Stimulated activated CD8-positive, alpha-beta memory T cell treated with anti-CD3 and anti-CD28 coated beads, Interleukin-4, amount 100 ng/mL, for 1 hour (primary cell): ENCODE measurements at places on chromosomes 13 and 19.

DNA sequence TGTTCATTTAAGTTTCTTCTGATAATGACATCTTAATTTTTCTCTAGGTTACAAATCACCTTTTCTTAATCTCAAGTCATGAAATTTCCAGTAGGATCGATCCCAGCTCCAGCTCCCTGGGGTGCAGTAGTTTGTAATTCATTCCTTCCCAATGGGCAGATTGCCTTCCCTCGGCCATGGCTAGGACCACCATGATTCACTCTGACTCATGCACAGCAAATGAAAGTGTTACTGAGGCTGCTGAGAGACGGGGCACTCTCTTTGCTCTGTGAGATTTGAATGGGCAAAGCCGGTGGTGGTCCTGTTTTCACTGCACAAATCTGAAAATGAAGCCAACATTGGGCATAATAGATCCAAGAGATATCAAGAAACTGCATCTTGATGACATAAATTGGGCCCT lies 202.8 kb upstream of the IRS2 start:
- no peak for DNase-seq

GRCh38 chr13:104086759-104087158 lies 1020.5 kb upstream of the SLC10A2 start:
- DNase-seq = no peak

GRCh38 chr19:10432736-10433130 lies 12.4 kb downstream of the PDE4A start:
- no peak for DNase-seq

GRCh38 chr13:86377451-86377850 lies 578.2 kb upstream of the SLITRK6 start:
- no peak for DNase-seq

DNA sequence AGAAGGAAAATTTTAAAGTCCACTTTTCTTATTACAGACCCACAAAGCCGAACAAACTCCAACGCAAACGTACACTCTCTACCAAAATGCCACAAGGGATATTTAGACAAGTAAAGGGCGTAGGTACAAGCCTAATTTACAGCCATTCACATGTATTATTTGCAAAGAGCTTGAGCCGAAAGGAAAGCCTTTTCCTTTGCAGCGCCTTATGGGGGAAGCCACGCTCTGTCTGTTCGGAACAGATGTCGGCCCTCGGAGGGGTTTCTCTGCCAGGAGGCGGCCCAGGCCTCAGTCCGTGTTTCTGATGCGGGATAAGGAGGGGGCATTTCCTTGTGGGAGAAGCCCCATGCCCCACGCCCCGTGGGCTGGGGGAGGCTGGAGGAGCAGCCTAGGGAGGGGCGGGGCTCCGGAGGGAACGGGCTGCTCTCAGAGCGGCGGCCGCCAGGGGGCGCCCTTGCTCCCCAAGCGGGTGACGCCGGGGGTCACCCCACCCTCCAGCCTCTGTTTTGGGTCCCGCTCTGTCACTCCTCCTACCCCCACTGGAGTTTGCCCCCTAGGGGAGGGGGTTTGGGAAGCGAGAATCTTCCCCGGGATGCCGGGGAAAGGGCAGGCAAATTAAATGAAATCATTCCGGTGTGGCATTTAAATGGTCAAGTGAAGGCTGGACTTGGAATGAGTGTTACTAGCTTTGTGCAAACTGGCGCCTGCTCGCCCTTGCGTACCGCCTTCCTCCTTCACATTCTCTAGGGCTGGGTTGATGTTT lies 2.9 kb downstream of the HTR2A start:
- DNase-seq = peak; percentile 16

DNA sequence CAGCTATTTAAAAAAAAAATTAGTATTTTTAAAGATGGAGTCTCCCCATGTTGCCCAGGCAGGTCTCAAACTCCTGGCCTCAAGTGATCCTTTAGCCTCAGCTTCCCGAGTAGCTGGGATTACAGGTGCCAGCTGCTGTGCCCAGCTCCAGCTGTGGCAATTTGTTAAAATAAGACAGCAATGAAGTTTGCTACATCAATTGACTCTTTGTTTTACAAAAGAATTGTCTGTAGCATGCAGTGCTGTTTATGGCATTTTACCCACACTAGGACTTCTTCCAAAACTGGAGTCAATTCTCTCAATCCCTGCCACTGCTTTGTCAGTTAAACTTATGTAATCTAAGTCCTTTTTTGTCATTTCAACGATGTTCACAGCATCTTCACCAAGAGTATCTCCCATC lies 49.3 kb downstream of the NDFIP2 start:
- no peak for DNase-seq

GRCh38 chr19:13121551-13122274 lies 3.6 kb downstream of the NACC1 start:
- DNase-seq = no peak

DNA sequence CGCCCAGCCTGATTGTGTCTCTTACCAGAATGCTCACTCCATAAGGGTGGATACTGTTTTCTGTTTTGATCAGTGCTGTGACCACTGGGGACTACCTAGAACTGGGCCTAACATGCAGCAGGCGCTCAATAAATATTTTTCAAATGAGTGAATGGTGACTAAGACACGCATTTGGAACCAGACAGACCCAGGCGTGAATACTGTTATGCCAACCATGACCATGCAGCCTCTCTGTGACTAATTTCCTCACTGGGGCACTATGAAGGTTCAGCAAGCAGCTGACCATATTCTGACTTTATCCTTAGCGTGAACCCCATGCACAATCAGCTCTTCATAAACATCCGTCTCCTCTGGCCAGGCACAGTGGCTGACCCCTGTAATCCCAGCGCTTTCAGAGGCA lies 13.0 kb upstream of the SPC24 start:
- no peak for DNase-seq

- no peak for DNase-seq
Measured at GRCh38 chr19:48102870-48103751, 7.5 kb downstream of the PLA2G4C start.
